ENCODE measurements at places on chromosomes 16 and 17.

DNA sequence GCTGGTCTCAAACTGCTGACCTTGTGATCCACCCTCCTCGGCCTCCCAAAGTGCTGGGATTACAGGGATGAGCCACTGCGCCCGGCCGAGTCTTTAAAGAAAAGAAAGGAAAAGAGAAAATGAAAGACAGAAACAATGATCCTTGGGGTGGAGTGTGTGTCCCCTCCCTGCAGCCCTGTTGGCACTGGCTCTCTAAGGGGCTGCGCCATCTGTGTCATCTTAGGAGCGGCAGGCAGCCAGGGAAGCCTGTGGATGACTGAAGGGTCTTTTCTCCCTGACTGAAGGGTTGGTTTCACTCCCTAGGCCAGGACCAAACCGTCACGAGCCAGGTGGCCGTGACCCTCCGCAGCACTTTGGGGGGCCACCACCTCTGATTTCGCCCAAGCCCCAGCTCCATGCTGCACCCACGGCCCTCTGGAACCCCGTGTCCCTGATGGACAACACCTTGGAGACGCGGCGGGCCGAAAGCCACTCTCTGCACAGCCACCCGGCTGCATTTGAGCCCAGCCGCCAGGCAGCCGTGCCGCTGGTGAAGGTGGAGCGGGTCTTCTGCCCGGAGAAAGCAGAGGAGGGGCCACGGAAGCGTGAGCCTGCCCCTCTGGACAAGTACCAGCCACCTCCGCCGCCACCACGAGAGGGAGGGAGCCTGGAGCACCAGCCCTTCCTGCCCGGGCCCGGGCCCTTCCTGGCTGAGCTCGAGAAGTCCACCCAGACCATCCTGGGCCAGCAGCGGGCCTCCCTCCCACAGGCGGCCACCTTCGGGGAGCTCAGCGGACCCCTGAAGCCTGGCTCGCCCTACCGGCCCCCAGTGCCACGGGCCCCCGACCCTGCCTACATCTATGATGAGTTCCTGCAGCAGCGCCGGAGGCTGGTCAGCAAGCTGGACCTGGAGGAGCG lies 27.7 kb downstream of the GINS2 start:
- DNase-seq = no peak

GRCh38 chr16:24975428-24975889 lies 39.7 kb downstream of the ARHGAP17 start:
- no peak for DNase-seq

DNA sequence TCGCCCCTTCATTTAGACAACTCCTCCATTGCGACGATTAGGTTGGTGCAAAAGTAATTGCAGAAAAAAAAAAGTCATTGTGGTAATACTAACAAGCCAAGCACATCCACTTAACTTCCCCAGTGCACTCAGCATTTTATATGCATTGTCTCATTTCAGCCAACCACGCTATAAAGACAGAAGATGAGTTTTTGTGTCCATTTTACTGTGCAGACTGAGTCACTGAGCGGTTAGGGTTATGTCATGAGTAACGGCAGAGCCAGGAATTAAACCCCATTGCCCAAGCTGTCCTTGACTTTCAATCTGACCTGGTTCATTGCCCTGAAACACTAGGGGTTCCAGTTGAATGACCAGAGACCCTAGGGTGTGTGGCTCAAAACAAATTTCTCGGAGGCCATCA lies 218.7 kb downstream of the XYLT1 start:
- DNase-seq = no peak

- no peak for DNase-seq
Observed at GRCh38 chr16:58235663-58236062, 37.8 kb upstream of the CSNK2A2 start.

DNA sequence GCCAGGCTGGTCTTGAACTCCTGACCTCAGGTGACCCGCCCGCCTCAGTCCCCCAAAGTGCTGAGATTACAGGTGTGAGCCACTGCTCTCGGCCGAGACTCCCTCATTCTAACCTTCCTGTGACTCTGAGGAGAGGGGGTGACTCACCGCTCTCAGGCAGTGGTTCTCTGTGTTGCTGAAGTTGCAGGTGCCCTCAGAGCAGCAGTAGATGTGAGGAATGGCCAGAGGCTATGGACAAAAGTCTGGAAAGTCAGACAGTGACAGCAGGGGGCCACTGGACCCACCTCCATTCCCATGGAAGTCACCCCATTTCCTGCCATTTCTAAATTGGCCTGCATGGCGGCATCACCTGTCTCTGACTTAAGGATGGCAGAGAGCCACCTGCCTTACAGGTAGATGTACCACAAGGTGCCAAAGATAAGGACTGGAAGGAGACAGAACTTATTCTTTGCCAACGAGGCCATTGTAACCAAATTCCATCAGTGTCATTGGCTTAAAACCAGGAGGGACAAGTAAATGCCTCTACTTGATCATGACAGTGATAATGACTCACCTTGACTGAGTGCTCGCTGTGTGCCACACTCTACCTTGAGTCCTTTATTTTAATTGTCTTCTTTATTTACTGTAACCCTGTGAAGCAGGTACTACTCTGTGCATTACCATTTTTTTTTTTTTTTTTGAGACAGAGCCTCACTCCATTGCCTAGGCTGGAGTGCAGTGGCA lies 15.3 kb upstream of the CNOT1 start:
- no peak for DNase-seq

DNA sequence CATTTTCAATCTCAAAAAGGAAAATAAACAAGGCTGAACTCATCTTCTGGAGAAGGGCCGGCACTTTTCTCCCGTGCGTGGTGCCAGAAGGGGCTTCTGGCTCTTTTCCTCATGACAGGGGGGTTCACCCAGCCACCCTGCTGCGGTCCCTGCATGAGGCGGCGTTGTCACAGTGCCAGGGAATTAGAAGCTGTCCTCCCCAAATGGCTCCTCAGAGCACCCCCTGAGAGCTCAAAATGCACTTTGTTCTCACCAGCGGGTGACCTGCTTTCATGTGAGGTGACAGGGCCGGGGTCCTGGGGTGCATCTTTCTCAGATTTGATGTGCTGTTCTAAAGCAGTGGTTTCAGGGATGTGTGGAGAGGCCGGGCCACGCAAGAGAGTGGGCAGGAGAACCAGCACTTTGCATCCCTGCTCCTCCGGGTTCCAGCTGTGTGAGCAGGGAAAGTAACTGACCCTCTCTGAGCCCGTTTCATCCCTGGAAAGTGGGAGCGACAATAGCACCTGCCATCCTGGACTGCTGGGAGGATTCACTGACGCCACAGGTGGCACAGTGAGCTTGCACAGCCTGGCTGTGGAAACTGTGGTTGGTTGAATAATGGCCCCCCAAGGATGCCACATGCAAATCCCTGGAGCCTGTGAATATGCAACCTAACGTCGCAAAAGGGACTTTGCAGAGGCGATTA lies 94.0 kb downstream of the FOXL1 start:
- DNase-seq = no peak

DNA sequence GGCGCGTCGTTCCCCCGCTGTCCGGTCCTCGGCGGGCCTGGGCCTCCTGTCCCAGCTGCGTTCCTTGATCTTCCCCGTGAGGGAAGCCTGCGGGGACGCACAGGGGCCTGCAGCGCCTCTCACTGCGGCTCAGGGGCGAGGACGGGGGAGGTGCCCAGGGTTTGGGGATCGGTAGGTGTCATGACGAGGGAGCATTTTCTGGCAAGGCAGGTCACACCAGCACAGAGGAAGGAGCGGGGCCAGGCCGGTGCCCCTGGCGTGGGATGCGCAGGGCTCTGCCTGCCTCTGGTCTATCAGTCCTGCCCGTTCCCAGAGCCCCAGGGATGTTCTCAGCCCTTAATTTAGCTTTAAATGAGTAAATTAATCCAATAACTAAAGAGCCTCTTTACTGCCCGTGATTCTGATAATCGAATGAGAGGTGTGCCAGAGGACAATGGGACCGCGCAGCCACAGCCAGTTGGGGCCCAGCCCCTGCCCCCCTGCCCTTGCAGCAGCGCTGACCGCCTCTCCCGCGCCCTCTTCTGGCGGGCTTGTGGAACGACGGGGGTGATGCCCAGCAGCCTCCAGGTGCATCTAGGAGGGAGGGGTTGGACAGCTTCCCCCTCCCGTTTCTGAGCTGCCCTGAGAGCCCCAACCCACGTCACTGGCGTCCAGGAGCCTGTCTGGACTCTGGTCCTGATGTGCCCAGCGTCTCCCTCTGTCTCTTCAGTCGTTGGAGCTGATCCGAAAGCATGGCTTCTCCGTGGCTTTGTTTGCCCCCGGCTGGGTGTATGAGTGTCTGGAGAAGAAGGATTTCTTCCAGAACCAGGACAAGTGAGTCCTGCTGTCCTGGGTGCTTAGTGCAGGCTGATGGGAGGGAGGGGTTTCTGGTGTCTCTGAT lies 7.9 kb downstream of the ENGASE start:
- peak; percentile 32 for DNase-seq

DNA sequence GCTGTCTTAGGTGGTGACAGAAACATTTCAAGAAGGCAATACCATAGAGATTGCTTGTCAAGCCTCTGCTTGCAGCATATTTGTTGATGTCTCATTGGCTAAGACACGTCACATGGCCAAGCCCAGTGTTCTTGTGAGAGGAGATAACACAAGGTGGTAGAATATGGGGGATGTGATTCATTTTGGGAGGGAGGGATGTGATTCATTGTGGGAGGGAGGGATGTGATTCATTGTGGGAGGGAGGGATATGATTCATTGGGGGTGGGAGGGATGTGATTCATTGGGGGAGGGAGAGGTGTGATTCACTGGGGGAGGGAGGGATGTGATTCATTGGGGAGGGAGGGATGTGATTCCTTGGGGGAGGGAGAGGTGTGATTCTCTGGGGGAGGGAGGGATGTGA lies 470.5 kb upstream of the SALL1 start:
- DNase-seq = no peak

DNA sequence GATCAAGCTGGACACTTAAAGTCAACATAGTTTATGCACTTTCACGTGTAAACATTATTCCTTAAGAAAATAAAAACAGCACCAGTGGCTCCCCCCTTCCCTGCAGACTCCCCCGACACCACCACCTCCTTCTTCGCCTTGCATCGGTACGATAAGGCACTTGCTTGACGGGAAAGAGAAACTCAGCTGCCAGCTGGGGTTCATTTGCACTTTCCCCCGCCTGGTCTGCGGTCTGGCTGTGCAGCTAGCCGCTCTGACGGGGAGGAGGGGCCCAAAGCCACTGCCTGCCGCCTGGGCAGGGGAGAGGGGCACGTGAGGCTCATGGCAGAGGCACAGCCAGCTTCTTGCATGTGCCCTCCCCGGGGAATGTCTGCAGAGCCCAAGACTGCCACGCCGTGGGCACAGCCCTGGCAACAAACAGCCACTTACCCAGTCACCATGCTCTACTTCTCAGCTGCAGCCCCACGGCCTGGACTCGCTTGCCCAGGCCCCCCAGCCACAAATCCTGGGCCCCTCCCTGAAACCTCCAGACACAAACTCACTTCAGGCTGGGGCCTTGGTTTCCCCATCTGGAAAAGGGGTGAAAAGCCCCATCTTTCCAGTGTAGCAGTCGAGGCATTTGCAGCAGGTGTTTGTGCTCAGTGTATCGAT lies 16.5 kb upstream of the PRM1 start:
- peak; percentile 68 for DNase-seq

DNA sequence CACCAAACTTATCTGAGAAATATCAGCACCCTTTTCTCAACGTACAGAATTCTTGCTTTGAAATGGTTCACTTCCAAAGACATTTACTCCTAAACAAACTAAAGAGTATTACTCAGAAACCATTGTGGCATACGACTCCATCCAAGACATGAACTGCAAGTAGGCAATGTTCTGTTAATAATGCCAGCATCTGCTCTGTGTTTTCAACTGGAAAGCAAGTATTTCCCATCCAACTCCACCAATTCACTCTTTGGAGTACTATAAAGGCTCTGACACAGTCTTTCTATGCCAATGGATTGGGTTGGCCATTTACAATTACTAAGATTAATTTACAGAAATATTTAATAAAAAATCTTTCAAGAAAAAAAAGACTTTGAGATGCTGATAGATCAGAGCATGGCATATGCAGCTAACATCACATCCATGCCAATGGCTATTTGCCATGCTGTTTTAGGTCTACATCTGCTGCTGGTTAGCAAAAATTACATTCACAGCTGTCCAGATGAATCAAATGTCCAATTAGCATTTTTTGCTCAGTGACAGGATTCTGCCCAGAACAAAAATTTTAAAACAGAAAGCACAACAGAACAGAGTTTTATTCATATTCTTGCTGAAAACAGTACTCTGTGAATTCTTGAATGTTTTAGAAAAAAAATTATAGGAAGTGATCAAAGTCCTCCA lies 65.9 kb upstream of the HLF start:
- DNase-seq = no peak

DNA sequence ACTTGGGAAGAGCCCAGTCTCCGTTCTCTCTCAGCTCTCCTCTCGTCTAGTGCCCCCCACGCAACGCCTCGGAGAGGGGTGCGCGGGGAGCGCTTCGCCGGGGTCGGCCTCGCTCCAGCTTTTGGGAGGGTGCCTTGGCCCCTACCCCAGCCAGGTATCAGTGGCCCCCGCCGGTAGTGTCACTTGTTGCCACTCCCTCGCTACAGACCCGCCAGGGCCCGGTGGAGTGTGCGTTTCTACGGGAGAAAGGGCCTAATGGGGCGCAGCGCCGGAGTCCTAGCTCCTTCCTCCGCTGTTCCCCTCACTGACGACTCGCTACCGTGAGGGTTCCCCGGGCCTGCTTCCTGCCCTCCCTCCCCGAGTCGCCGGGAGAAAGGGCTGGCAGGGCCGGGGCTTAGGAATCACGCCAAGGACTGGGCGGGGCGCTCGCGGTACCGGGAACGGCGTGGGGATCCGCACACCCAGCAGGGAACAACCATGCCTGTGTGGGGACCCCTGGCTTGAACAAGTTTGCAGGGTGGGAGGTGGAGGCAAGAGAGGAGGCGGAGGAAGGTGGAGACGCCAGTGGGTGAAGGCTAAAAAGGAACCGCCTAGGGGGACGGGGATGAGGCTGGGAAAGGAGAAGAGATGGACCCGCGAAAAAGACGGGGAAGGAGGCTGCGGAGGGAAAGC lies 997 bp upstream of the CDH11 start:
- no peak for DNase-seq
